MV-4-11 (cell line): ENCODE measurements at places on chromosomes 11 and 22.

GRCh38 chr11:74011360-74012073, 2.6 kb upstream of the UCP3 start:
- DNase-seq, result no peak

DNA sequence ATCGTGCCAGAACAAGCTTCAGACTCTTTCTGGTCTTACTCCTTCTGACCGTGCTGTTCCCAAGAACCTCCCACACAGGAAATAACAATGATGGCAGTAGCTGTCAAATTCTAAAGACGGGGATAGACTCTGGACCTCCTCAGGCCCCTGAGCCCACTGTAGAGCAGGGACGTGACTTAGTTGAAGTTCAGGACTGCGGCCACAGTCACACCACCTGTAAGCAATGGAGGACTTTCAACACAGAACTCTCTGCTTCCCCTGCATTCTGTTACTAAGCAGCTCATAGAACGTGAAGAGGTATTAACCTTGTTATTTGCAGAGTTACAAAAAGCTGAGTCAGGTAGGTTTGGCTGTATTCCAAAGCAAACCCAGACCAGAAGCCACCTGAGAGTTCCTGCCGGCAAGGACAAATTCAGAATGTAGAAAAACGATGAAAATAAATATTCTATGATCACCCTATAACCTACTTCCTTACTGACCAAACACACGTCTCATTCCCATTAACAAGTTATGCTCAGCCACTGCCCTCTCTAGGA, 12.7 kb downstream of the TMEM45B start:
- DNase-seq, result no peak

GRCh38 chr11:73266646-73267020, 5.5 kb upstream of the P2RY6 start:
- no peak for DNase-seq

DNA sequence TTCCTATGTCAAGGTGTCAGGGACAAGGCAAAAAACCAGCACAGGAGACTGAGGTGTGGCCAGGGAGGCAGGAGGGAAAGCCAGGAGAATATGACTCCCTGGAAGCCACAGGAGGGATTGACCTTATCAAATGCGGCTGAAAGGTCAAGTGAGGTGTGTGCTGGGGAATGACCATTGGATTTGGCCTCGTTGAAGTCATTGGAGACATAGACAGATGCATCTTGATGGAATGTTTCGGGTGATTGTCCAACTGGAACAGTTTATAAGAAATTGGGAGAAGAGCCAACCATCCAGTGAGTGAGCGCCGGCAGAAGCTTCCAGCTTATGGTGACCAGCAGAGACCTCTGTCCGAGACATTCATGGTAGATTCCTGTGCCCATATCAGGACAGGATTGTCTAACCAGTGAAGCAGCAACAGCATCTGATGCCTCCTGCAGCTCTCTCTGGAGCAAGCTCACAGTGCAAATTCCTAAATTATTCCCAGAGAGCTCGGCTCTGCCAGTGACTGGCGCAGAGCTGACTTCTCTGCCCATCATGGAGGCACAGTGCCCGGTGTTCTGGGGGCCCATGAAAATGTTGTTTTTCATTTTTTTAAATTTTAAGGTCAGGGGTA, 95.4 kb downstream of the MYO18B start:
- DNase-seq, result no peak

GRCh38 chr22:30279046-30279788, 10.1 kb downstream of the CASTOR1 start:
- DNase-seq, result peak; percentile 86

DNA sequence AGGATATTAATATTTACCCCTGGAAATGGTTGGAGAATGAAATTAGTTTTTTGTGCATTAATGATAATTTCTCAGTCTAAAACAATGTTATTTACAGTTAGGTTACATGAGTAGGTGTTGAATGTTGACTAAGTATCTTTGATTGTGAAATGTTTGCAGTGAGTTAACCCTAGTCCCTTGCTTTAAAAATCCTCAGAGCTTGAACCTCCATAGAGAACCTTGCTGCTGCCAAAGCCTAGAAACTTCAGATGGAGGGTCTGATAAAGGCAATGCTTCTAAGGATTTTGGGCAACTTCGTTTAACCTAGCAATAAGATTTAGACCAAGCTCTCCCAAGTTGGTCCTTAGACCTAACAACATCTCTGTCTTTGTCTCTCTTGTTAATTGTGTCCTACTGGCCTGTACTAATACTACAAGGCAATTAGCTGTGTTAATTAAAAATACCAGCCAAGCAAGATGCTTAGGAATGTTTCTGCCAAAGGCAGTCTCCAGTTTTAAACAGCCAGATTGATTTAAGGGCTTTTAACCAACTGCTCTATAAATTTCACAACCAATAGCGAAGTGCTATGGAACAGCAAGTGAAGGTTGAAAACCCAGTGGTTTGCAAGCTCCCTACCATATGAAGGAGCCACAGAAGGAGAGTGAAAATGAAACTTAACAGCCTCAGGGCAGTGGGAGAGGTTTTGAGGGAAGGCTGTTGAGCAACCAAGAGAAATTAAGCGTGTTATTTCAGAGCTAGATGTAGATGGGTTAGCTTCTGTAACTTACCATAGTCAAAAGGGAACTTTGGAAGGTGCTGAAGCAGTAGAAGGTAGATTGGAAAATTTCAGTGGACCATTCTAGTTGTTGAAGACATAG, 295.9 kb upstream of the ANO5 start:
- peak; percentile 96 for DNase-seq

- no peak for DNase-seq
These were observed 28.1 kb upstream of the KIRREL3 start for GRCh38 chr11:127028648-127029047.

DNA sequence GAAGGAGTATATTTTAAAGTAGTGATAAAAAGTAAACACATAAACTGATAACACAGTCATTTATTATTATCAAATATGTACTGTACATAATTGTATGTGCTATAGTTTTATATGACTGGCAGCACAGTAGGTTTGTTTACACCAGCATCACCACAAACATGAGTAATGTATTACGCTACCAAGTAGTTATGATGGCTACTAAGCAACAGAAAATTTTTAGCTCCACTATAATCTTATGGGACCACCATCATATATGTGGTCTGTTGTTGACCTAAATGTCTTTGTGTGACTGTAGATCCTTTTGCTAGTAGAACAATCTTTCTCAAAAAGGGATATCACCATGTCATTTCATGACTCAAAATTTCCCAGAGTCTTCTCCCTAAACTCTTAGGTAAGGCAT, 93.5 kb downstream of the LARGE2 start:
- DNase-seq, result no peak

GRCh38 chr11:33898957-33899356, 7.1 kb upstream of the LMO2 start:
- no peak for DNase-seq

DNA sequence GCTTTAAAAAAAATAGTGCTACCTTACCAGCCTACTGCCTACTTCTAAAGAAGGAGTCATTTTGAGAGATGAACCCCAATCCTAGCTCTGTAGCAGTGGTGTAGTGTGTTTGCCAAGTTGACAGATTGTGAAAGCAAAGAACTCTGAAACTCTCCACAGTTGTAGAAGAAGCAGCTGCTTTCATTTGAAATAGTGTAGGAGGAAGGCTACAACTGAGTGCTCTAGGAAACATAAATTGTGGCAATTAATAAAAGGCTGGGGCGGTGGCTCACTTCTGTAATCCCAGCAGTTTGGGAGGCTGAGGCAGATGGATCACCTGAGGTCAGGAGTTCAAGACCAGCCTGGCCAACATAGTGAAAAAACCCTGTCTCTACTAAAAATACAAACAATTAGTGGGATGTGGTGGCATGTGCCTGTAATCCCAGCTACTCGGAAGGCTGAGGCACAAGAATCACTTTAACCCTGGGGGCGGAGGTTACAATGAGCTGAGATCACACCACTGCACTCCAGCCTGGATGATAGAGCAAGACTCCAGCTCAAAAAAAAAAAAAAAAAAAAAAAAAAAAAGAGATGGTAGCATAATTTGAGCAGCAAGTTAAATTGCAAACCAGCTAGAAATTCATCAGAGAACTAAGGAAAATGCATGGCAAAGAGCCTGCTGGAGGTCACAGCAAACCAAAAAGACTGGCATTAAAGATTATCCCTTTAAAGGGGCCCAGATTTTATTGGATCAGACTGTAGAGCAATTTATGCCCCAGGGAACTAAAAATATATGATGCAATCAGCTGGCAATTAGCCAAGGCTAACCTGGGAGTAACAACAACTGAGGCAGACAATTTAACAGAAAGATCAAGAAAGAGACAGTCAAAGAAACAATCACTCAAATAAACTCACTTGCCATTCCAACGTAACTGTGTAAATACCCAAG, 112.6 kb downstream of the LUZP2 start:
- DNase-seq, result no peak

- DNase-seq, result peak; percentile 37
These were observed 34.7 kb downstream of the USP47 start for GRCh38 chr11:11876458-11876857.

DNA sequence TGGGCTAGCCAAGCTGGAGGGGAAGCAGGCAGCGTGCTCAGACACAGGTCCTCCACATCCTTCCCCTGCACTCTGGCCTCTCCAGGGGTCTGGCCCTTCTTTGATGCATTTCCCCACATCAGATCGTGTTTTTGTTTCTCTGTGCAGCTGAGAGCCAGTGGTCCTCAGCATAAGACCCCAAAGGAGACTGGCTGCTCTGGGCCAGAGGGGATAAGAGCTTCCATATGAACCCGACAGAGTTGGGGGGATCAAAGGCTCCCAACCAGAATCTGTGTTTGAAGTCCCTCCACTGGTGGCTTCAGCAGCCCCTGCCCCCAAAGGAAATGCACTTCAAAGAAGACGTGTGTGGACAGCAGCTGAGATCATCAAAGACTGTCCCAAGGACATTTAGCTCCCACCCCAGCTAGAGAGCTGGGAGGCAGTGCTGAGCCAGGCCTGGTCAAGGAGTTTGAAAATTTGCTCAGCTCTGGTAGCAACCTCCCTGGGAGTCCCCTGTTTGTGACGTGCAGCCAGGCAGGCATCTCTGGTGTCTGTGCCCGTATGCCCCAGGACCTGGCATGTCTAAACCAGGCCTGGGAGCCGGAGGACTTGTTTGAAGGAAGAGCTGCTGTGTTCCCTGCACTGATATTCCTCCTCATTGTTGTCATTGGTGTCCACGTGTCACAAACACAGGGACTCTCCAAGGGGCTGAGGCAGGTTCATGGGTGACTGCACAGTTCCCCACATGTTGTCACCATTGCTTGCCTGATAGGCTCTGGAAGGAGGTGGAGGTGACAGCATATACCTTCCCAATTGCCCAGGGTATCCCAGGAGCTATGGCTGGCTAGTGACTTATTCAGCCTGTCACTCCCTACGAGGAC, 99.0 kb downstream of the AMOTL1 start:
- no peak for DNase-seq

- no peak for DNase-seq
These were observed 1198.7 kb downstream of the BRD1 start for GRCh38 chr22:48628891-48629543.

DNA sequence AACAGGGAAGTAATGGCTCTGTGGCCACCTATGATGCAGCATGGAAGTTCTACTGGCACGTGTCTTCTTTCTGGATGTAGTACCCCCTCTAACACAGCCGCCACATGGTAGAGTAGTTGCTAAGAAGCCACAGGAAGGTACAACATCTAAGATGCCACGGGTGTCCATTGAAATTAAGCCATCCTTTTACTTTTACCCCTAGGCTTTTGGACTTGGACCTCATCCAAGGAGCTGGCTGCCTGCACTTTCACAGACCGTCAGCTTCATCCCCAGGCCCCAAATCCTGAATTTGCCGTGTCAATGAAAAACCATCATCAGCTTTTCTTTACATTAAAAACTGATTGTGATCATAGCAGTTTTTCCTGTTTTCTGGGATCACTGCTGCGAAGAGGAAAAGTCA, 102.4 kb downstream of the RPL27A start:
- DNase-seq, result peak; percentile 75

DNA sequence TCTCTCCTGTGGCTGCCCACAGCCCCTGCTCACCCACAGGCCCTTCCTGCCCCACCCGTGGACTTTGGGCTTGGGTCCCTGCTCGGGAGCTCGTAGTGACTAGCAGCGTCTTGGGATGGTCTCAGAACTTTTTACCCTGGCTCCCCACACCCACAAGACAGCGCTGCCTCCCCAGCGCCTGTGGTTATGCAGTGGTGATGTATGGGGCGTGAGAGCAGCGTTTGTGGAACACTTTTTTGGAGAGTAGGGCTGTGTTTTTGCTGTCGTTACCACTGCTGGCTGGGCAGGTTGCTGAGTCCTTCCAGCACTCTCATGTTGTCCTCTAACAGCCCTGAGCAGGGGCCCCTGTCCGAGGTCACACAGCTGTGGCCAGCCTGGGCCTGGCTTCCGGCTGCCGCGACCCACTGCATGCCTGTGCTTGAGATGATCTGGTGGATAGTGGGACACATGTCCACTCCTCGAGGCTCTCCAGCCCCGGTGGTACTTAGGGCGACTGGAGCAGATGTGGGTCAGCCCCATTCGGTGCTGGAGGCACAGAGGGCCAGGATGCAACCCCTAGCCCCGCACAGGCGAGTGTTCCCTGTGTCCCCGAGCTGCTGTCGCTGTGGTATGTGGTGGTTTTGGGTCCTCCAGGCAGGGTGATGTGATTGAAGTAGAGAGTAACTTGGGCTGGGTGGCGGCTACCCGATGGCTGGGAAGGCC, 7.1 kb upstream of the GRAMD4 start:
- DNase-seq, result peak; percentile 53

DNA sequence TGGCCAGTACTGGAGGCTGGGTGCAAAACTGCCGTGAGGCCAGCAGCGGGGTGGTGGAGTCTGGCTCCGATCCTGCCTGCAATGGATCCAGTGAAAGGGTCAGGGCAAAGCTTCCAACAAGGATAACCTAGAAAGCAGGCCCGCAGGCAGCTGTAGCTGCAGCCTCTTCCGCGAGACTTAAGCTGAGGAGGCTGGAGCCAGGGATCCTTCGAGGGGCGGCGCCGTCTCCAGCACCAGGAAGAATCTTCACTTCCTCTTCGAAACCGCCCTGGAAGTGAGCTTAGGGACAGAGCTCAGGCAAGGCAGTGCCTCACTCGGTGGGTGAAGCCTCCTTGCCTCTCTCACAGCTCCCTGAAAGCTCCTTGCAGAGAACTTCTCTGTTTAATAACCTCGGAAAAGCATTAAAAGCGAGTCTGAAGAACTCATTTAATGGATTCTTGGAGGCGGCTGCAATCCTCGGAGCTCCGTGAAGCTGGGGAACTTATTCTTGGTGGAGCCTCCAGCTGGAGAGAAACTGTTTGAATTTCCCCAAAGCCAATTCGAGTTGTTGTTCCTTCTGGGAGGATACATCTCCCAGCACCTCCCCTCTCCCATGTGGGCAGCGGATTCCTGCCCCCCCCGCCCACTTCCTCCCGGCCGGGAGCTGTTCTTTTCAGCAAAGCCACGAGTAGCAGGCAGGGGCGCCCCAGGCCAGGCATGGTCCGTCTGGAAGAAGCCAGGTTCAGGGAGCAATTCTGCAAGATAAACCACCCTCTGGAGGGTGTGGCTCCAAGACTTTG, 169.9 kb downstream of the CTTN start:
- DNase-seq, result peak; percentile 88
